Esophagus muscularis mucosa (tissue), 4 donors: ENCODE measurements at places on chromosomes 4 and X.
A peak's percentile ranks its signal among the peaks of the same experiment; 100 is the strongest.

DNA sequence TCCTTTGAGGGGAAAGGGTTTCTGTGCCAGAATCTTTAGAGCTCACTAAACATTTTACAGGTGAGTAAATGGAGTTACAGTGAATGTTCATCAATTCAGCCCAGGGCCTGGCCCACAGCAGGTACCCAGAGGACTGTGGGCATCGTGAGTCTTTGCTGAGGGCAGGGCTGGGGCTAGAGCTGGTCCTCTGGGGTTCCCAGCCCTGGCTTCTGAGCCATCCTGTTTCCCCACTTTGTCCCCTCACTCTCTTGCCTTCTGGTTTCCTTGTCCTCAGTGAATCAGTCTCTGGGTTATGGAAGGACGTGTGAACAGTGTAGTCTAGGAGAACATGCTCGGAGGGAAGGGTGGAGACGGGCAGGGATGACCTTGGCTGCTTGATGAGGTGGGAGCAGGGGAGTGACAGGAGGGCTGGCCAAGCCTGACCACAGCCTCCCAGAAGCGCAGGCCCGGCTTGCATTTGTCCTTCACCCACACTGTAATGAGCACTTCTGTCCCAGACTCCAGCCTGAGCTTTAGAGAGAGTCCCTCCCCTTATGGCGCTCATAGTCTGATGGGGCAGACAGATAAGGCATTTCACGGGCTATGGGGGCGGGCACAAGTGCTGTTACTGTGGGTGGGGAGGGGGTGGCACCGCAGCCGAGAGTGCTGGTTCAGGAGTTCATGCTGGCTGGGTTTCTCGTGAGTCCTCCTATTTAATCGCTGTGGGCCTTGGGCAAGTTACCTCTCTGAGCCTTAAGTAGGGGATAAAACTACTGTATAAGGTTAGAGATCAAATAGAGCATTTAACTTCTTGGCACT lies 17.3 kb downstream of the TBC1D14 start:
- no peak for DNase-seq

- DNase-seq = no peak
Observed at GRCh38 chrX:133390676-133391075, 24.6 kb downstream of the GPC4 start.

DNA sequence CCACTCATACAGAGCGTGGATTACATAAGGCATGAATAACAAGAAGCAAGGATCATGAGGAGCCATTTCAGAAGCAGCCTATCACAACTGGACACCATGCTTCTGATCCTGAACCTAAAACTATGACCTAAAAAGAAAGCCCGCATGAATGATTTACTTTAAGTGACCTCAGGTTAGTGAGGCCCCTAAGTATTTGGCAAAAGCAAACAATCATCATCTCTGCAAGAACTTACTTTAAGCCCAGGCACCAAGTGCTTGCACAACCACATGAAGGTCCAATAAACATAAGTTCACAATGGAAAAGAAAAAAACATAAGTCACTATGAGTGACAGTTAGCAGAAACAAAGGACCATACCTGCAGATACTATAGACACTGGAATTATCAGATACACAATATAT lies 7.9 kb upstream of the MBTPS2 start:
- DNase-seq = no peak

DNA sequence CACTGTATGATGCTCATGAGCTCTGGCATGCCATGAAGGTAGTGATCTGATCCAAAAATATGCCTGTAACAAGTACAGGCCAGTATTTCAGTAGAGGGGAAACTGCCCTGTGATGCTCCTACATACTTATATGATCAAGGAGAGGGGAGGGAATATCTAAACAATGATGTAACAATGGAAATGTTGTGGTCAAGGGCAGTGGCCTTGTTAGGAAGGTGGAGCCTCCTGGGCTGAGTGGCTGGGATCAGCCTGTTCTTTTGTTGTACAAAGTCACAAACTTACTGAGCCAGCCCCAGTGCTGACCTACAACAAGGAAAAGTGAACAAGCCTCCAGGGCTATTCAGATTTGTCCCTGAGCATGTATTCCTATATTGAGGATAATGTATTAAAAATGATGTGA lies 70.3 kb downstream of the ANXA10 start:
- no peak for DNase-seq

DNA sequence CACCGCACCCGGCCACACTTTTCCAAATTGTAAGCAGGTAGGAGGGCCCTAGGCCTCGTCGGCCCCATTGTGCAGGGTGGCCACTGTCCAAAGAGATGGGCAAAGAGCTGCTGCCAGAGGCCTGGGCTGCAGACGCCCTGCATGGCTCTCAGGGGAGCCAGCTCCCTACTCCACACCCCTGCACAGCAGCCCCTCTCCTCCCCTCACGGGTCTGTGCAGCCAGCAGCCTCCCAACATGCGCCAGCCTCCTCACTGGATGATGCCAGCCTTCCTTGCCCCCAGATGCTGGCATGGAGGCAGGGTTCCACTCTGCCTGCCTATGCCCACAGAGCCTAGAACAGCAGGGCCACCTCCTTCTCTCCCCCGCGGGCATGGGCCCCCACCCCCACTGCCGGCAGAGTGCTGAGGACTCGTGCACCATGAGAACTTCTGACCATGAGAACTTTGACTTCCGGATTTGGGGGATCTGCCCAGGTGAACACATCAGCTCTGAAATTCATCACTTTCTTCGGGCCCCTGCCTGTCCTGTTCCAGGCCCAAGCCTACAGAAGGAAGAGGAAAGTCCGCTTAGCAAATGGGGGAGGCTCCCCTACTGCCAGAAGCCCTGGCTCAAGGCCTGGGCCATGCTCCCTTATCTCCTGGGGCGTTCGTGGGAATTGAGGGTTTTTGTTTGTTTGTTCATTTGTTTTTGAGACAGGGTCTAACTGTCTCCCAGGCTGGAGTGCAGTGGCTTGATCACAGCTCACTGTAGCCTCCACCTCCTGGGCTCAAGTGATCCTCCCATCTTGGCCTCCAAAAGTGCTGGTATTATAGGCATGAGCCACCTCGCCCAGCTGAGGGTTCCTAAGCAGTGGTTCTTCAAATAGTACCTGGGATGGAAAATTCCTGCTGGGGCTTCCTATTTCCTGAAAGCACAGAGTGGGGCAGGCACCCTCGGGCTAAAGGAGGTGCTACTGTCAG lies 8.0 kb downstream of the IRAK1 start:
- DNase-seq = no peak

- DNase-seq = no peak
Observed at GRCh38 chr4:25401066-25401465, 24.0 kb downstream of the ANAPC4 start.

- no peak for DNase-seq
Observed at GRCh38 chr4:73599182-73599581, 21.1 kb downstream of the RASSF6 start.

DNA sequence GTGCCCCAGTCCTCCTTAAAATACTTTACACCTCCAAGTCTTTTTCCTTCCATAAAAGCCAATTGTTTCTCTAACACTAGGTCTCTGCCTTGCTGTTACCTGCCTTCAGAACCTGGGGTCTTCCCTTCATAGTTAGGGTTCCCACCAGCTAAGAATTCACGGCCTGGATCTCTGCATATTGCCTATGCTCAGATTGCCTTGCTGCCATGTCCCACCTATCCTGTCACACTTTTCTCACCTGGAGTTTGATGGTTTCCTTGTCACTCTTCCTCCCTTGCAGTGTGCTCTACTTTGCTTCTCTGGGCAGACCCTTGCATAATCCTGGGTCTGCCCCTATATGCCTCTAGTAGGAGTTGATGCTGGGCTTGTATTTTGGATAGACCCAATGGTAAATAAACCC lies 36.6 kb upstream of the TMPRSS11E start:
- no peak for DNase-seq

- DNase-seq = no peak
Observed at GRCh38 chr4:57691370-57691769, 581.2 kb upstream of the IGFBP7 start.

- no peak for DNase-seq
Observed at GRCh38 chr4:83440148-83440814, 15.3 kb downstream of the HELQ start.

- DNase-seq = no peak
Observed at GRCh38 chrX:968148-968965, 244.1 kb downstream of the CRLF2 start.

GRCh38 chr4:138188406-138189084 lies 53.6 kb downstream of the SLC7A11 start:
- DNase-seq = no peak

- no peak for DNase-seq
Observed at GRCh38 chrX:2500803-2501558, at the start of the genes DHRSX and ZBED1. TSS of gene DHRSX (minus strand) at chrX:2500976. CDS start at chrX:2500925, 51 bp downstream. TSS of gene ZBED1 (minus strand) at chrX:2500976. CDS start at chrX:2490719, 10,257 bp downstream.

- DNase-seq = no peak
Observed at GRCh38 chrX:106391284-106391911, 220.4 kb upstream of the RADX start.

DNA sequence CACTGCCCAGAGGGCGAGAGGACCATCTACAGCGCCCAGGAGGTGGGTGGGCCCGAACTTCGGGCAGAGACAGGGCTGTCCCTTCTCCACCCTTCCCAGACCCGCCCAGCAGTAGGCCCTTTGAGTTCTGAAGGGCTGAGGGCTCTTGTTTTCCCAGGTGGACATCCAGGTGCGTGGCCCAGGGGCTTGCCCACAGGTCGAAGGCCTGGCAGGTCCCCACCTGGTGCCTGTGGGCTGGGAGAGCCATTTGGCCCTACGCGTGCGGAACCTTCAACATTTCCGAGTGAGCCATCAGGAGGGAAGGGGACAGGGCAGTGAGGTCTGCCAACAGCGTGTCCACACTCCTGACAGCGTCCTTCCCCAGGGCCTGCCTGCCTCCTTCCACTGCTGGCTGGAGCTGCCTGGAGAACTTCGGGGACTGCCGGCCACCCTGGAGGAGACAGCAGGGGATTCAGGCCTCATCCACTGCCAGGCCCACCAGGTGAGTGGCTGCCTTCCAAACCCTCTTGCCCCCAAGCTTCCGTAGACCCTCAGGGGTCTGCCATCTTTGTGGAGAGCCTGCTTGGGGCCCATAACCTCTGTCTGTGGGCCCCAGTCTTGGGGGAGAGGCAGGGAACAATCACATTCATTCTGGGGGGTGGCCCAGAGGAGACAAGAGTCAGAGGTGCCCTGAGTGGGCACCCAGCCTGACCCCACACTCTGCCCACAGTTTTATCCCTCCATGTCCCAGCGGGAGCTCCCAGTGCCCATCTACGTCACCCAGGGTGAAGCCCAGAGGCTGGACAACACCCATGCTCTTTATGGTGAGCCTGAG lies 6.8 kb downstream of the PLXNB3 start:
- DNase-seq = no peak

GRCh38 chr4:77181720-77182119 lies 24.7 kb downstream of the CCNG2 start:
- DNase-seq = no peak

DNA sequence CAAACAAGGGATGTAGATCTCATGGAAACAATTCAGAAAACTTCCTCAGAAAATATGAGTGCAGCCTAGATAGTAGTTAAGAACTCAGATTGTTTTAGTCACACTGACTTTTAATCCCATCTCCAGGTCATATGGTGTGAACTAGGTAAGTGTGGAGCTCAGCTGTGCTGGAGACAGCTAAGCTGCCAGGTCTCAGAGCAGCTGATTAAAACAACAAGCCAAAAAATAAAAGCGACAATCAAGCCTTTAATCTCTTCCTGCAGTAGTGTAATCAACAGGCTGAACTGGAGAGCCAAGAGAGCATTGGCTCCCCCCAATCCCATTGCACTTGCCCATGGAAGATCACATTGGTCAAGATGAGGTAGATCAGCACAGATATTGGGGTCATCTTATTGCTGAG lies 98.3 kb upstream of the ATOH1 start:
- DNase-seq = no peak

- DNase-seq = no peak
Observed at GRCh38 chr4:1019729-1020470, 8.5 kb downstream of the FGFRL1 start.

DNA sequence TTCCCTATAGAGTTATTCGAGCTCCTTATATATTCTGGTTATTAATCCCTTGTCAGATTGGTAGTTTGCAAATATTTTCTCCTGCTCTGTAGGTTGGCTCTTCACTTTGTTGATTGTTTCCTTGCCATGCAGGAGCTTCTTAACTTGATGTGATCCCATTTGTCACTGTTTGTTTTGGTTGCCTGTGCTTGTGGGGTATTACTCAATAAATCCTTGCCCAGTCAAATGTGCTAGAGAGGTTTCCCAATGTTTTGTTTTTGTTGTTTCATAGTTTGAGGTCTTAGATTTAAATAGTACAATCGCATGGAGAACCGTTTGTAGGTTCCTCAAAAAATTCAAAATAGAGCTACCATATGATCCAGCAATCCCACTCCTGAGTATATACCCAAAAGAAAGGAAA lies 2.3 kb upstream of the SYTL5 start:
- no peak for DNase-seq

GRCh38 chr4:58507079-58507478 lies 1396.9 kb upstream of the IGFBP7 start:
- DNase-seq = no peak

- peak; percentile 89 for DNase-seq
Observed at GRCh38 chrX:118346258-118347094, 570 bp downstream of the WDR44 start.

- no peak for DNase-seq
Observed at GRCh38 chr4:147487616-147488015, 6.7 kb downstream of the EDNRA start.

DNA sequence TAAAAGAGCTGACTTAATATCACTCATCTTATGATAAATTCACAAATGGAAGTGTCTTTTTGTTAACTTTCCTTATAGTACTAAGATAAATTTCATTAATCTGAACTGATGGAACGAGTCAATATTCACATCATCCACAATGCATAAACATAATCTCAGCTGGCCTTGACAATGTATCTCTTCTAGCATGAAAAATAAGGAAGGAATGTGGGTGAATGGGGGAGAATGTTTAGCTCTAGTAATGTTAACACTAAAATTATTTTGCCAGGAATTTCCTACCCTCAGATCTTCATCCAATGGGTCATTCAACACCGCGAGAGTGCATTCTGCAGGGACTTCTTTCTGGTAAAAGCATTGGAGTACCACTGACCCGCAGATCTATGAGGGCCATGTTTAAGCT lies 15.8 kb downstream of the TRPC3 start:
- DNase-seq = peak; percentile 17

- DNase-seq = no peak
Observed at GRCh38 chr4:7631288-7632014, 196.7 kb upstream of the PSAPL1 start.

DNA sequence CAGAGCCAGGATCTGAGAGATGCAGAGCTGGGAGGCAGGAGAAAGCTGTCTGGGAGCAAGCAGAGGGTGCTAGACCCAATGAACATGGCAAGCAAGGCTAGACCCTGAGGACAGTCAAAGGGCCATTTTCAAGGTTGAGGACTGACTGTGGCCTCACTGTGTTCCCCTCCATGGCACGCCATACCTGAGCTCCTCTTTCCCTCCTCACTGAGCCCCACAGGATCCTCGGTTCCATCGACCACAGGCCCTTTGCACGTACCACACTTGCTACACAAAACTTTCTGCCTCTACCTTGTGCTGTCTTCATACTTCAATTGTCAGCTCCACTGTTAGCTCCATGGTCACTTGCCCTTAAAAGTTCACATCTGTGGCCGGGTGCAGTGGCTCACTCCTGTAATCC lies 45.5 kb upstream of the CD99 start:
- DNase-seq = no peak

- DNase-seq = no peak
Observed at GRCh38 chr4:113739197-113739596, 22.3 kb downstream of the CAMK2D start.
